ENCODE measurements at places on chromosomes 7 and 10.

DNA sequence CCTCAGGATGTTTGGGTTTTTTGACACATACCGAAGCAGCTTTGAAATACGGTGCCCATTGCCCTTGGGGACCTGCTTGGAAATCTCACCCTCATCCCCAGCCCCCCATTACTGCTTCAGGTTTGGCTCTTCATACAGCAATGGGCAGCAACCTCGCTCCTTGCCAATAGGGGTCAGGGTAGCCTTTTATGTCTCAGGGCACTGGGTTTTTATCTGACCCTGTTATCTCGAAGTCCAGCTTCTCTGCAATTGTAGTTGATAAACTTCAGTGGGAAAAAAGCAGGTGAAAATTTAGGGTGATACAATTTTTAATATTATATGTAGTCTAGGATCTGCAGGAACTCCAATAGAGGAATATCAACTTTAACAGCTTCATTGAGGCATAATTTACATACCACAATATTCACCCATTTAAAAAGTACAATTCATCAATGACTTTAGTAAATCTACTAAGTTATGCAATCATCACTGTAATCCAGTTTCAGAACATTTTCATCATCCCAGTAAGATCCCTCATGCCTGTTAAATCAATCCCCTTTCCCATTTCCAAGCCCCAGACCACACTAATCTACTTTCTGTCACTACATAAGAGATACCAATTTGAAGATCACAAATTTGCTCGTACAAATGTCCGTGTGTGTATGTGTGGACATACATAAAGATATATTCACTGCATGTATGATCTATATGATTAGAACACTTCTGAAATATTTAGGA, 386.2 kb downstream of the KCNMA1 start:
- peak; percentile 53 for DNase-seq

DNA sequence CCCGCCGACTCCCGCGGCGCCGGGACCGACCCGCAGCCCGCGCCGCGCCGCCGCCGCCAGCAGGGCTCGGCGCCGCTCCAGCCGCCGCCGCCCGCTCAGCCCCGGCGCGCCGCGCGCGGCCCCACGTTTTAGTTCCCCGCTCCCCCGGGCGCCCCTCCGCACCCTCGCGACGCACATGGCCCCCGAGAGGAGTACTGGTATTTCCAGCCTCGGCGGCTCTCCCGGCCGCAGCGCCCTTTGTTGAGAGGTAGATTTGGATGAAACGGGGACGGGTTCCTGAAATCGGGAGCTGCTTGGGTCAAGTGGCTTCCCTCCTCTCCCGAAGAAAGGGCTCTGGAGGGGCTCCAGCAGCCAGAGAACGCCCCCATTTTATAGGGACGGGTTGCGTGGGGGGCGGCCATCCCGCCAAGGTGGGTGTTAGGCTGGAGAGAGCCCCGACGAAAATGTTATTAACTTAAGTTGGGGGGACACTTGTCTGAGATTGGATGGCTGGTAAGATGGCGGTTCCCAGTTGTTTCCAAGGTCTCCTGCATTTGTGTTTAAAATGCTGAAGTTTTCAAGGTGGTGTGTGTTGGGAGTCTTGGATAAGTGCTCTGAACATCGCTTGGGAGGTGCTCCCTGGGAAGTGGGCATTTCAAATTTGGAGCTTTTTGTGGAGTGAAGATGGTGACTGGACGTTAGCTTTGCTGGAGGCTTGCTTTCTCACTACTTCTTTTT, 1.2 kb downstream of the BMI1 start:
- DNase-seq, result no peak

- DNase-seq, result no peak
Measured at GRCh38 chr7:87067788-87068187, 8.3 kb upstream of the ELAPOR2 start.

GRCh38 chr10:10515479-10516204, 502.0 kb upstream of the CELF2 start:
- DNase-seq, result peak; percentile 17

- DNase-seq, result peak; percentile 30
Measured at GRCh38 chr7:28761505-28761904, 196.6 kb downstream of the TRIL start.

DNA sequence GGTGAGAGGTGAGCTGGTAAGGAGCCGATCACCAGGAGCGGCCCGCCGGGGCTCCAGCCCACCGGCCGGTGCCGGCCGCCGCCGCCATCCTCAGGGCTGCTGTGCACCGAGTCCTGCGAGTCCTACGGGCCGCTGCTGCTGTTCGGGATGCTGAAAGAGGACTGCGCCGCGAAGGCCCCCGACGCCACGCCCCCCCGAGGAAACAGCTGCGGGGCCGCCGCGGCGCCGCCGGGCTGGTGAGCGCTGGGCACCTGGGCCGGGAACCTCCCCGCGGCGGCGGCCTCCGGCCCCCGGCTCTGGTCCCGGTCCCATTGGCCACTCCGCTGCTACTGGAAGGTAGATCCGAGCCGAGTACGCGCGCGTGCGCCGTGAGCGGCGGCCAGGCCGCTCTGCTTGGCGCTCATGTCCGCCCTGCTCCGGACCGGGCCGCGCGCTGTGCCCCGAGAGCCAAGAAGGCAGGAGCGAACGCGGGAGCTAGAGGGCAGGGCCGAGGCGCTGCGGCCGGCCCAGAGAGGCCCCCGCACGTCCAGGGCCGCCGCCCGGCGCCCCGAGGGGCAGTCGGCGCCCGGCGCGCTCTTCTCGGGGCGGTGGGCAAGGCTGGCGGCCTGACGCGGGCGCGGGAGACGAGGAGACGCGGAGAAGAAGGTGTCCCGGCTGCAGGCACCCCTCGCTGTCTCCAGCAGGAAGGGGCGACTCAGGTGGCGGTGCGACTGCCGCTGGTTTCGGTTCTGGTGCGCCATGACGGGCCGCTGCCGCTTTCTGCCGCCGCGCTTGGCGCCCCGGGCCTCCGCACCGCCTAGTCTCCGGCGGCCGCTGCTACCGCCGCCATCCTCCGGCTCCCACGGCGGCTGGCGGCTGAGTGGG, 121.3 kb upstream of the WIPF3 start:
- DNase-seq, result peak; percentile 63

- peak; percentile 3 for DNase-seq
Measured at GRCh38 chr10:42875798-42876341, 93.3 kb downstream of the BMS1 start.

DNA sequence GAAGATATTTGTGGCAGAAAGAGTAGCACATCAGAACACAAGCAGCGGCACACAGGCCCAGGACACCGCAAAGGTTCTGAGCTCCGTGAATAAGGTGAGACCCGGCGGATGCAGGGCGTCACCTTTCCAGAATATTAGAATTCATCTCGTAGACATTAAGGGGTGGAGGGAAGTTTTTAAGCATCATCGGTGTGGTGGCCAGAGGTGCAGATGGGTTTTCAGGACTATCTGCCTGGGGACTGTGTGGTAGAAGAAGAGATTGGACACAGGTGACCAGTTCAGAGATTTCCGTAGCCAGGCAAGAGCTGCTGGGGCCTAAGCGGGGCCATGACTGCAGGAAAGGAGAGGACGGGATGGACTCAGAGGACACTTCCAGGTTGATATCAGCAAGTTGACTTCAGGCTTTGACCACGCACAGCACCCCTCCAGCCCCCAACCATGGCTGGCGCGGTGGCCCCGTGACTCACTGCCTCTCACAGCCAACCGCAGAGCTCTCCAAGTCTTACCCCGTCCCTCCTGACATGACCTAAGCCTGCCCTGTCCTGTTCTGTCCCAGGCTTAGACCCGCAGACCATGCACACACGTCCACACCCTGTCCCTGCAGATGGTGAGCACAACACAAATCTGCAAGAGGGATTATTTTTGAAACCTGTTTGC, 97.2 kb downstream of the OAT start:
- DNase-seq, result no peak

DNA sequence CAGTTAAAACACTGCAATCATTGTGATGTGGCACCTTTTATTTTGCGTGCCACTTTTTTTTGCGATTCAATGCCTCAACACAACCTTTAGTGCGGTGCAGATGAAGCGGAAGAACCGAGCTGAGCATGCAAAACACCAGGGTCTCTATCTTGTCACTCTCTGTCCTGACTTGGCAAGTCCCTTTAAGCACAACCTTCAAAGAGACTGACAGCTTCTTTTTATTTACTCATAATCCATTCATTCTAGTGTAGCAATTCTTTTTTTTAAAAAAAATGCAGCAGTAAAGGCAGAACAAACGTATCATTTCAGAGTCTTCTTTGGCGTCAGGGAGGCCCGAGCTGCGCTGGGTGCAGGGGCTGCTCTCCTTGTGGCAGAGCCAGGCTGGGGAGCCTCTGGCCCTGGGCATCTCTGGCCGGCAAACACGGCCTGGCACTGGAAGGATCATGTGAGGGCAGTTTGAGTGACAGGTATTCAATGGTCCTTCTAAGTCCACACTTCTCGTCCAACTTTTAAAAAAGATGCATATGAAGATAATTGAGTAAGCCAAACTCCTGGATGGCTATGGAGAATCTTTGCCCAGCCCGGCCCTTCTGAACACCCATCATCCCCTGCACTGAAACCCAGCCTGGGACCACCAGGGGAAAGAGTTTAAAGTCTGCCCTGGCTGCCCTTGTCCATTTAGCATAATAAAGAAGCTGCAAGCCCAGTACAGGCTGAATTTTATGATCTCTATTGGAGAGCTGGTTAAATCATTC, 3.9 kb downstream of the PTF1A start:
- DNase-seq, result no peak

DNA sequence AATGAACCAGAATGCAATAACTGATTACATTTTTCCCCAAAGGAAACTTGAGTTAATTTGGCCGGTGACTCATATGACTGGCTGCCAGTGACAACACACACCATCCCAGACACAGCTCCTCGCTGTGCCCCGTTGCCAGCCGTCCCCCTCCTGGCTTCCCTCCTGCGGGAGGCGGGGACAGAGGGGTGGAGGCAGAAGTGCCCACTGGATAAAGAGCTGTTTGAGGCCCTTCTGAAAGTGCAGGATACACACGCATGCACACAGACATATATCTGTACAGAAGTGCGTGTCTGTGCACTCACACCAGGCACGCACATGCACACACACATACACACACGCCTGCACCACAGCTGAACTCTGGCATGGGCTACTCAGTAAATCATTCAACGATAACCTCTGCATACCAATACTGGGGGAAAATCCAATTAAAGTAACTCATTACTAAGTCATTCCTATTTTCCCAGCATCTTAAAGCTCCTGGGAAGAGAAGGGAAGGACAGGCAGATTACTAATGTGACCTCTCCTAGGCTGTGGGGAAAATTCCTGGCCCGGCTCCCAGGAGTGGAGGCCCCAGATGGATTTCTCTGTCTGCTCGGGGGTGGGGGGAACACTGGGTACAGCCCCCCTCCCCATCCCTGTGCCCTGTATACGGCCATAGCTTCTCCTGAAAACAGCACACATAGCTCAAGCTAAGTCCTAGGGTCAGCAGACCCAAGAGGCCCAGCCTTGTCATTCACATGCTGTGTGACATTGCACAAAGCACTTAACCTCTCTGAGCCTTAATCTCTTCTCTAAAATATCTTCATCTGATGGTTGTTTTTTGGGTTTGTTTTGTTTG, 52.3 kb upstream of the MYL10 start:
- DNase-seq, result peak; percentile 86

DNA sequence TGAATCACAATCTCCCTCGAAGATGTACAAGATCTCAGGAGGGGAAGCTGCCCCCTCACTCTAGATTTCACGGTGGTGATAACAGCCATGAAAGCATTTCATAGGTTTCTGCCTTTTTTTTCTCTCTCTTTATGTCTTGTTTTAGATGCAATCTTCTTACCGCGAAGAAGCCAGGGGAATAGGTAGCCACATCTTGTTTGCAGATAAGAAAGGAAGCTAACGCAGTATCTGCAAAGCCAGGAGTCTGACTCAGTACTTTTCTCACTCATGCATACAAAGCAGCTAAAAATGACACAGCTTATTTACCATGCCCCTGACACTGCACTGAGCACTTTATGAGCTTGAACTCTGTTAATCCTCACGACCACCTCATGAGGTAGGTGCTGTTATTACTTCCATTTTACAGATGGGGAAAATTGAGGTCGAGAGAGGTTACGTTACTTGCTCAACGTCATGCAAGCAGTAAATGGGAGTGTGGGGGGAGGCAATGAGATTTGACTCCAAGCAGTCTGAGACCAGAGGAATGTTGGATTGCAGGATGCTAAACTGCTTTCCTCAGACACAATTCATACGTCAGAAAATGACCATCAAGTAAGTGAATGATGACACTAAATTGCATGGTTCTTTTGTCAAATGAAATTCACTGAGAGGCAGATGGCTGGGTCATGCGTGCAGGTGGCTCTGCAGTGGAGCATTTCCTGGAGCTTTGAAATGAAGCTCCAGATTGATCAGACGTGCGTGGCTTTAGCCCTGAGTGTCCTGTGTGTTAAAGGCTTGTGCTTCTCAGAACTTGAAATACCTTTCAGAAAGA, 3.3 kb downstream of the MAP3K8 start:
- DNase-seq, result peak; percentile 84

DNA sequence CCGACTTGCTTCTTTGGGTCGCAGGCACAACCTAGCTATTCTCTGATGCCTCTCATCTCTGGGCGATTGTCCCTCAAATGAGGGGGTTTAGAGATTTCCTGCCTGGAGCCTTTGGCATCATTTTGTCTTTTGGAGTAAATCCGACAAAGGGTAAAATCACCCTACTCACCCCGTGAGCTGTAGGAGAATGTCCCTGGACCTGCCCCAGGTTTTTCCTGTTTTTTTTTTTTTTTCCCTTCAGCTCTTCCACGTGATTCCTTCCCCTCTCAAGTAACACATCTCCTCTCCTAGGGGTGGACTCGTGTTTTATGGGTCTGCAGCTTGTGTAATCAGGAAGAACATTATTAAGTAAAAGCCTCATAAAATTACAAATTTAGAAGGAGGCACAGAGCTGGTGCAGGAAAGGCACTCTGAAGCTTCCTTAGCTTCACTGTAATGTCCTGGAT, 128.4 kb upstream of the ZNF746 start:
- no peak for DNase-seq

DNA sequence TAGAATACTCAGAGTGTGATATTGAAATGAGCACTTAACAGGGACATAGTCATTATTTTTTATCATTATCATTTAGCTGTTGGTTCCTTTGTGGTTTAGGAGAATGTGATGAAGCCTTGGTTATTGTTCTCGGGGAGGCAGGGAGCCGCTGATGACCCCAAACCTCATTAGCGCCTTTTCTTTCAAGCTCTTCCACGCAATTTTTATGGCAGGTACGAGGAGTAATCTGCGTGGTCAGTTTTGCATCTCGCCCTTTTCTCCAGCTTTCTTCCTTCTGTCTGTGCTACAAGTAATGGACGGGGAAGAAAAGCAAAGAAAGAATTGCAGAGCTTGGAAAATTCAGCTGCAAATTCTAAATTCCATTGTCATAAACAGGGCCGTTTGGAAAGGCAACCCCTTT, 338.4 kb downstream of the GLRX3 start:
- no peak for DNase-seq

Measured in fibroblast of the aortic adventitia (primary cell).